ENCODE measurements at places on chromosomes 11 and 22. TPM values are rescaled to one million over a fixed set of nuclear protein-coding genes. Genes with fewer than 3 reads are reported as not detected.

GRCh38 chr22:42443240-42444076 lies 11.3 kb upstream of the NFAM1 start:
- DNase-seq = no peak
- H3K27ac ChIP-seq = peak overlapping the region; percentile 64
- no peaks in the 10 kb centered on the region for H3K36me3 ChIP-seq
- peaks cover 17% of the 10 kb centered on the region for H3K4me1 ChIP-seq

- no peaks in the 10 kb centered on the region for H3K4me1 ChIP-seq
- no peak overlapping the region for H3K27ac ChIP-seq
- H3K4me3 ChIP-seq = no peak overlapping the region
- H3K36me3 ChIP-seq = no peaks in the 10 kb centered on the region
Observed at GRCh38 chr22:45945621-45946106, 31.3 kb downstream of the WNT7B start.

The ACR gene
- total RNA-seq = not detected

GRCh38 chr11:72002841-72003775 lies 4.4 kb downstream of the IL18BP start:
- no peaks in the 10 kb centered on the region for H3K27me3 ChIP-seq
- H3K36me3 ChIP-seq = peaks cover 55% of the 10 kb centered on the region
- peaks cover 21% of the 10 kb centered on the region for H3K4me1 ChIP-seq
- DNase-seq = no peak
- H3K4me3 ChIP-seq = no peak overlapping the region

DNA sequence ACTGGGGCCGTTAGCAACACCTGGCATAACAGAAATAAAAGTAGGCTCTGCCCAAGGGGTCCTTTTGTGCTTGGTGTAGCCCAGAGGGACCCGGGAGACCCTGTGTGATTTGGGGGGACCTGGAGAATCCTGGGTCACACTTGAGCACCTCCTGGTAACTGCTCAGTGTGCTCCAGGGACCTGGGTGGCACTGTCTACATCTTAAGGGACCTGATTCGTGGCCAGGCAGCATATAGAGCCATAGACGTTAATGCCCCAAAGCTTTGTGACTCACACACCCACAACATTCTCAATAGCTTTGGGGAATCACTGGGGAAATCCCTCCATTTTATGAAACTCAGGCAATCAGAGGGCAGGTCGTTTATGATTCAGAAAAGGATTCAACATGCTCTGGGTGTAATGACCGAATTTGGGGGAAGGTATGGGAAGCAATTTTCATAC lies 3.6 kb upstream of the IGF2 start:
- H3K27me3 ChIP-seq = peaks cover 72% of the 10 kb centered on the region
- H3K4me3 ChIP-seq = no peak overlapping the region
- H3K27ac ChIP-seq = no peak overlapping the region
- no peak for DNase-seq
- H3K36me3 ChIP-seq = no peaks in the 10 kb centered on the region

The MN1 gene
- total RNA-seq = 6.4 TPM

GRCh38 chr11:67525275-67525976 lies 2.2 kb upstream of the CABP2 start:
- H3K36me3 ChIP-seq = no peaks in the 10 kb centered on the region
- H3K4me3 ChIP-seq = no peak overlapping the region
- DNase-seq = no peak
- H3K4me1 ChIP-seq = no peaks in the 10 kb centered on the region
- H3K27ac ChIP-seq = no peak overlapping the region

GRCh38 chr11:36162006-36162882 lies 127.0 kb downstream of the COMMD9 start:
- no peaks in the 10 kb centered on the region for H3K27me3 ChIP-seq
- no peak overlapping the region for H3K27ac ChIP-seq
- no peaks in the 10 kb centered on the region for H3K36me3 ChIP-seq
- H3K4me1 ChIP-seq = peaks cover 30% of the 10 kb centered on the region
- no peak overlapping the region for H3K4me3 ChIP-seq
- DNase-seq = no peak

DNA sequence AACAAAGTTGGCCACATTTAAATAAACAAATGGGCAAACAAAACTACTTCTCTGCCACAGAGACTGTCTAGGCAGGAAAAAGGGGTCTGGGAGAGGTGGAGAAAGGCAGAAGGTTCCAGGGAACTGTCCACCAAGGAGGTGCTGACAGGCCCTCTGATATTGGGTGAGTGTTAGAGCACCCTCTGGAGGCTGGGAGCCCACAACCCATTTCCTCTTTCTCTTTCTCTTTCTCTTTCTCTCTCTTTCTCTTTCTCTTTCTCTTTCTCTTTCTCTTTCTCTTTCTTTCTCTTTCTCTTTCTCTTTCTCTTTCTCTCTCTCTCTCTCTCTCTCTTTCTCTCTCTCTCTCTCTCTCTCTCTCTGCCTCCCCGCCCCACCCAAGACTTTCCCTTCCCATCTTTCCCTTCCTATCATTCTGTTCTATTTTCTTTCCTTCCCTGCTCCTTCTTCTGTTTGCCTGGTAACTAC lies 912.8 kb downstream of the DLG2 start:
- no peak overlapping the region for H3K4me3 ChIP-seq
- H3K27me3 ChIP-seq = no peaks in the 10 kb centered on the region
- no peaks in the 10 kb centered on the region for H3K4me1 ChIP-seq
- H3K27ac ChIP-seq = no peak overlapping the region
- no peak for DNase-seq

DNA sequence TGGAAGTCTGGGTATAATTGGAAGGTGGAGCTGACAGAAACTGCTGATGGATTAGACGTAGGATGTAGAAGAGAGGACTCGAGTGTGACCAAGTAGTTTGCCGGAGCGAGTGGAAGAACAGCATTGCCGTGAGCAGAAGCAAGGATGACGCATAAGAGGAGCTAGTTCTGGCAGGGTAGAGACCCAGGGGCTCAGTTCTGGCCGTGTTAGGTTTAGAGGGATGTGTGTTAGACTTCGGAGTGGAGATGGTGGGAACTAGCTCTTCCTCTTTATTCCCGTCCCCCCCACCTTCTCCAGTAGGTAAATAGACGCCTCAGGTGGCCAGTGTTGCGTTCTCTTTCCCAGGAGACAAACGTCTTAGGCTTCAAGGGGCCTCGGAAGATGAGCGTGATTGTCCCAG lies 19.1 kb downstream of the TUB start:
- H3K27ac ChIP-seq = no peak overlapping the region
- H3K4me3 ChIP-seq = no peak overlapping the region
- no peaks in the 10 kb centered on the region for H3K27me3 ChIP-seq
- peak; percentile 39 for DNase-seq
- peaks cover 27% of the 10 kb centered on the region for H3K36me3 ChIP-seq

GRCh38 chr11:64247729-64248531 lies 1.2 kb upstream of the PPP1R14B start:
- no peaks in the 10 kb centered on the region for H3K27me3 ChIP-seq
- H3K4me3 ChIP-seq = peak overlapping the region; percentile 53
- peaks cover 67% of the 10 kb centered on the region for H3K4me1 ChIP-seq
- no peak for DNase-seq
- H3K36me3 ChIP-seq = no peaks in the 10 kb centered on the region

DNA sequence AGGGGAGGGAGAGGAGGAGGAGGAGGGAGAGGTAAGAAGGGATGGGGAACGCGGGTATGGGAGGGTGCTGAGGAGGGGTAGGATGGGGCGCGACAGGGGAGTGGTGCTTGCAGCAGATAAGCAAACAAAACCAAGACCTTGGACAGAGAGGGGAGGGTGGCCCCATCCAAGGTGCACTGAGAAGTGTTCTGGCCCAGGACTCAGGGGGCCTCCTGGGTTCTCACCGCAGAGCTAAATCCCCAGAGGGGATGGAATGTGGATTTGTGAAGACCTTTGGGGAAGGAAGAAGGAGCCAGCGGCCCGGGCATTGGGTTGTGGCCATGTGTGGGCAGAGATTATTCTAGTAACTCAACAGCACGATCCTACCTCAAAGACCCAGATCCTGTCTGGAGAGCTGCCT lies 90.9 kb upstream of the LINC01488 start:
- H3K4me3 ChIP-seq = no peak overlapping the region
- H3K27ac ChIP-seq = no peak overlapping the region
- peaks cover 4% of the 10 kb centered on the region for H3K27me3 ChIP-seq
- no peaks in the 10 kb centered on the region for H3K36me3 ChIP-seq
- no peaks in the 10 kb centered on the region for H3K4me1 ChIP-seq

GRCh38 chr11:33256031-33256812 lies 959 bp upstream of the HIPK3 start:
- peaks cover 22% of the 10 kb centered on the region for H3K4me1 ChIP-seq
- H3K36me3 ChIP-seq = no peaks in the 10 kb centered on the region
- H3K27ac ChIP-seq = peak overlapping the region; percentile 100

DNA sequence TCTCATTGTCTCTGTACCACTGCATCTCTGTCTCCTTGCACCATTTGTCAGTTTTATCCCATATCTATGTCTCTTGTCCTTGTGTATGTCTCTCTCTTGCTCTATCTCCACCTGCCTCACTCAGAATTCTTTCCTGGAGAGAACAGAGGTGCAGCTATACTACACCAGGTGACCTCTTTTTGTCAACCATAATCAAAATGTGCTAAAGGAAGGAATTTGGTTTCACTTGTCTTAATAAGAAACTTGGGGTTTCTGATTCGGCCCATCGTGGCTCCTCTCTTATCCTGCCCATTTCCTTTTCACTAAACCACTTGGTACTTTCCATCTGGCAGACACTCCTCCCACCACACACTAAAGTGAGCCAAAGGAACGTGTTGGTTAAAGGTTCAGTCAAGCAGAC lies 2.0 kb upstream of the C11orf42 start:
- H3K4me3 ChIP-seq = no peak overlapping the region
- H3K4me1 ChIP-seq = peaks cover 10% of the 10 kb centered on the region
- H3K27me3 ChIP-seq = no peaks in the 10 kb centered on the region
- no peak overlapping the region for H3K27ac ChIP-seq

The OR2AT4 gene
- total RNA-seq = not detected

DNA sequence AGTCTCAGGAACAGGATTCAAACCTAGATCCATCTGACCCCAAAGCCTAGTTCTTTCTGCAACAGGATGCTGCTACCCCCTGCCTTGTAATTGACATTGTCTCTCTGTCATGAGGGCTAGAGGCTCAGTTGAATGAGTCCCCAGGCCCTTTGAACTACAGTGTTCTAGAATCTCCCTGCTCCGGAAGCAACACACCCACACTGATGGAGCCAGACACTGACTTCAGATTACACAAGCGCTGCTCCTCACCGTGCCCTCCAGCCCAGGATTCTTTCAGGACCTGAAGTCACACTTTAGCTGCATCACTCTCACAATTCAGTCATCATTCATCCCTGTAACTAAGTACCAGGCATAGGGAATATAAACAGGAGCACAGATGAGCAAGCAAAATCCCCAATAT lies 69.6 kb downstream of the RAB30 start:
- peaks cover 34% of the 10 kb centered on the region for H3K4me1 ChIP-seq
- no peaks in the 10 kb centered on the region for H3K36me3 ChIP-seq
- H3K27ac ChIP-seq = no peak overlapping the region

DNA sequence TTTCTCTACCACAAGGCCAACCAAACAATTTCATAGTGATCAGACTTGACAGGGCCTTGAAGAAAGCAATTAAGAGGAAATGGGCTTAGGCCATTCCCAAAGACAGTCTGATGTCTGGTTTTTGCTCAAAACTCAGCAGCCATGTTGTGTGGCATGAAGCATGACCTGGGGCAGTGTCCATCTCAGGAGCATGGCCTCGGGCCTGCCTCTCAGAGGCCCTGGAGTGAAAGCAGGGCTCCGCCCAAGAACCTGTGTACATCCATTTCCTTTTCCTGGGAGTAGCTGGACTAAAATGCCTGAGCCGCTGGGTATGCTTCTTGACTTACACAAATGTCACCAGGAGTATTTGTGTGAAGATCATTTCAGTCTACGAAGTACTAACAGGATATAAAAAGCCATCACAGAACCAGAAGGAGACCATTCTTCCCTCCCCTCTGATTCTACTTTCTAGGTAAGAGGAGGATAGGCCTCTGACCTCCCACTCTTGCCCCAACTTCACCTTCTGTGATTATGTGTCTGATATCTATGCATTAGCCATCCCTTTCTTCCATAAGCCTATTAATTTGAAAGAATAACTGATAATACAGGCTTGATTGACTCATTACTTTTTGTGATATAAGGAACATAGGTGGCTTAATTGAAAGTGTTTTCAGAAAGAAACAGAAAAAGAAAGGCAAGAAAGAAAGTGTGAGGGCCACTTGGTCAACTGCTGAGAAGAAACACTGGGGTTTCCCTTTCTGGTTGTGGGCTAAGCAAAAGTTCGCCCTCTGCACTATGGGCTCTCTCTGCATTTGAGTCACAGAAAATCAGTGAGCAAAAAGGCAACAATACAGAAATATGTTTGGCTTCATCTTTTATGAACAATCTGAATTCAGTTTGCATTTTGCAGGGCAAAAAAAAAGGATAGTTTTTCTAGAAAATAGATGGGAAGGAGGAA lies 188.6 kb upstream of the MTMR2 start:
- peaks cover 32% of the 10 kb centered on the region for H3K4me1 ChIP-seq
- no peak for DNase-seq
- H3K4me3 ChIP-seq = no peak overlapping the region
- H3K27me3 ChIP-seq = no peaks in the 10 kb centered on the region

The ESAM gene
- total RNA-seq = 6.2 TPM

- H3K36me3 ChIP-seq = peaks cover 5% of the 10 kb centered on the region
- peak overlapping the region; percentile 80 for H3K27ac ChIP-seq
- DNase-seq = no peak
- H3K4me1 ChIP-seq = peaks cover 53% of the 10 kb centered on the region
- no peaks in the 10 kb centered on the region for H3K27me3 ChIP-seq
- H3K4me3 ChIP-seq = no peak overlapping the region
Observed at GRCh38 chr11:33723238-33723881, 12.9 kb downstream of the CD59 start.

The KIAA0930 gene
- total RNA-seq = 26.8 TPM

The CCDC116 gene
- 0.41 TPM for total RNA-seq

The TNNI2 gene
- total RNA-seq = not detected

DNA sequence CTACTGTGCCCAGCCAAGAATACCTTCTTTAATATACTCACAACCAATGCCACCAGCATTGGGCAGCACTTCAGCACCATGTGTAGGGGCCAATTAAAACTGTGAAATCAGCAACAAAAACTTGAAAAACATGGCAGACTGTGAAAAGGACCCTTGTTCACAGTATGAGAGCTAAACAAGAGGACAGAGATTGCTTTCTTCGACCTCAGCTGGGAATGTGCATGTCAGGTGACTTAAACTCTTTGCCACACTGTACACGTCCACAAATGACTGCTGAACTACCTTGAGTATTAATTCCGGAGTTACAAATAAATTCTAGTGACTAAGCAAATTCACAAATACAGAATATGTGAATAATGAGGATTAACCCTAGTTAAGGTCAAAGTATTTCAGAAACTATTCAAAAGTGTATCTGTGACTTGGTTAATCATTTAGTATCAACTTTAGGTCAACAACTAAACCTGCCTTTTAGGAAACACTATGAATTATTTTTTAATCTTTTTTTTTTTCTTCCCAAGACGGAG lies 33.0 kb downstream of the DDX6 start:
- H3K4me3 ChIP-seq = no peak overlapping the region
- no peak overlapping the region for H3K27ac ChIP-seq
- H3K4me1 ChIP-seq = peaks cover 4% of the 10 kb centered on the region
- H3K27me3 ChIP-seq = no peaks in the 10 kb centered on the region
- no peak for DNase-seq
- H3K36me3 ChIP-seq = peaks cover 85% of the 10 kb centered on the region

The PVALB gene
- not detected for total RNA-seq

The MOGAT2 gene
- total RNA-seq = 0.36 TPM

Data from sigmoid colon (tissue), 7 donors.